ENCODE measurements at places on chromosomes 5 and 9.

GRCh38 chr9:113978725-113979342, 99.3 kb downstream of the AMBP start:
- no peak for DNase-seq

DNA sequence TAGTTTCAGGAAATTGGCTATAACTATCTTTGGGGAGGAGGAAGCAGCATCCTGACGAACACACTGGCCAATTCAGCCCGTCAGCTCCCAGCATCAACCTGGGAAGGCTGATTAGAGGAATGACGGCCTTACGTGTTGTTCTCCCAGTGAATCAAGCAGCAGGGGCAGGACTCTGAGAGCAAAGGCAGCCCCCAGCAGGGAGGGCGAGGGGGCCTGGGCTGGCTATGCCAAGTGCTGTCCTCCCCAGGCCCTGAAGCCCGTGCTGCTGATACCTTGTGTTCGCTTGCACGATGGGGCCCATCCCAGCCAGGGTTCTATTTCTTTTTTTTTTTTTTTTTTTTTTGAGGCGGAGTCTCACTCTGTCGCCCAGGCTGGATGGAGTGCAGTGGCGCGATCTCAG, 254.1 kb downstream of the FSTL4 start:
- DNase-seq, result no peak

GRCh38 chr5:1155191-1156032, 43.5 kb upstream of the SLC12A7 start:
- DNase-seq, result no peak

GRCh38 chr5:158451993-158452672, 593.2 kb upstream of the CLINT1 start:
- DNase-seq, result no peak

GRCh38 chr9:20619487-20620200, 2.7 kb downstream of the MLLT3 start:
- no peak for DNase-seq

GRCh38 chr9:5518937-5519319, 8.6 kb downstream of the PDCD1LG2 start:
- no peak for DNase-seq

GRCh38 chr5:10354048-10354872, 765 bp downstream of the MARCHF6 start:
- peak; percentile 36 for DNase-seq

GRCh38 chr5:34534523-34535103, 121.5 kb upstream of the RAI14 start:
- DNase-seq, result no peak

DNA sequence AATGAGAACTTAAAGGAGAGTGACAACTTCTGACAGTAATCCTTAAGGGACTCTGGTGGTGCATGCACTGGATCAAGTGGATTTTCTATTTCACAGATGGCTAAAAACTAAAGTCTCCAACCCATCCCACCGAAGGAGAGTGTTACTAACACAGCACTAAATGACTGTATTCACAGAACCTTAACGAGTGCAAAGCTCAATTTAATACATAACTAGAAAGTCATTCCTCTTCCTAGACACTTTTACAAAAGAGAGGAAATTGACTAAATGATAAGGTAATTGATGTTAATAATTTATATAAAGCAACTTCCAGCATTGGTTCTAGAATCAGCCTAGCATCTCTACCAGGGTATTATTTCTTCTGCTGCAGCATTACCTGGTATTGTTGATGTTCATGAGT, 189.8 kb downstream of the ADAMTS12 start:
- DNase-seq, result no peak

DNA sequence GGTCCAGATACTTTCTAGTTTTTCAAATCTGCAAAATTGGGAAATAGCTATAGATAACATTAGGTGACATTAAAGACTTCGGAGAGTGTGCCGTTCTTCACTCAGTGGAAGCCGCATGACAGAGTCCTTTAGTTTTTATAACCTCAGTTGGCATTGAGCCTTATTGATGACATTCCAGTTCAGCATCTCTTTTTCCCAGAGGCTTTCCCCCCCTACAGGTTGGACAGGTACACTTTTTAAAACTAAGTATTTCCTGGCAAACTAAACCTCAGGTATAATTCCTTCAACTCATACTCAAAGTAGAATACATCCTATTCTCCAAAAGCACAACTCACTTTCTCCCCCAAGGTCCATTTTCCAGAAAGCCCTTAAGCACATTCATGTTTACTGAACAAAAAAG, 58.7 kb downstream of the SLC46A2 start:
- no peak for DNase-seq

- no peak for DNase-seq
Observed at GRCh38 chr5:145775411-145775810, 59.7 kb downstream of the PRELID2 start.

- DNase-seq, result no peak
Observed at GRCh38 chr9:132401824-132402223, 4.8 kb downstream of the TTF1 start.

GRCh38 chr5:154505567-154505966, 27.5 kb upstream of the HAND1 start:
- no peak for DNase-seq

- no peak for DNase-seq
Observed at GRCh38 chr9:92164975-92165374, 49.8 kb upstream of the SPTLC1 start.

GRCh38 chr5:117892360-117892759, 1096.0 kb downstream of the DTWD2 start:
- DNase-seq, result no peak

GRCh38 chr5:136332223-136333015, 32.9 kb downstream of the TRPC7 start:
- DNase-seq, result no peak

DNA sequence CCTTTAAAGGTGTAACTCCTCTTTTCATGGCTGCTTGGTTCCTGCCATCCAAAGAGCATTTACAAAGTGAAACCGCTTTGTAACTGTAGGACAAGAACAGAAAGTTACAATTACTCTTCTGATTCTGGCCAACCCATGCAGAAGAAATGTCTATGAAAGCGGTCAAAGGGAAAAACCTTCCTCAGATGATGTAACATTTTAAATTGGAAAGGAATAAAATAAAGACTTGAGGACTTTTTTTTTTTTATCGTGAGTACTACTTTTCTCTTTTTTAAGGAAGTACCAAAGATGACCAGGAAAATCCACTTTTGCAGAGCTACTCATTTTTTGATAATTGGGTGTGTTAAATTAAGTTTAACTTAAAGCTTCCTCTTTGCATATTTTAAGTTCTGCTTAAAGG, 13.0 kb upstream of the C9orf72 start:
- no peak for DNase-seq

- no peak for DNase-seq
Observed at GRCh38 chr5:15492545-15492944, 7.4 kb upstream of the FBXL7 start.

- peak; percentile 37 for DNase-seq
Observed at GRCh38 chr9:33164138-33164809, 2.9 kb downstream of the B4GALT1 start.

DNA sequence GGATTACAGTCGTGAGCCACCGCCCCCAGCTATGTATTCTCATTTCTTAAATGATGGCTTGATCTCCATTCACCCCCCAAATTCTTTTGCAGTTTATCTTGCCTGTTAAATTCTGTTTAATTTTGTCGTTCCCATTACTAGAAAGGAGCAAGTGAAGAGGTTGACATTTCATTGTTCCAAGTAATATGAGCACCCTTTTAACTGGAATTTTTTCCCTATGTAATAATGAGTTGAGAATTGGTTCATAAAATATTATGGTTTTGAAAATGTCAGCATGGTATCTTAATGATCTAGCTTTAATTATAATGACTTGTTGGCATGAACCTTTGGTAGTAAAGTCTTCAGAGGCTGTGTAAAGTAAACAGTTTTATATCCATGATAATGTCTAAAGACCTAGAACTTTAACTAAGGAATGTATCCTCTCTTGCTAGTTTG, 37.4 kb downstream of the F2RL2 start:
- DNase-seq, result no peak

GRCh38 chr5:63128018-63128417, 549.4 kb downstream of the LRRC70 start:
- no peak for DNase-seq

DNA sequence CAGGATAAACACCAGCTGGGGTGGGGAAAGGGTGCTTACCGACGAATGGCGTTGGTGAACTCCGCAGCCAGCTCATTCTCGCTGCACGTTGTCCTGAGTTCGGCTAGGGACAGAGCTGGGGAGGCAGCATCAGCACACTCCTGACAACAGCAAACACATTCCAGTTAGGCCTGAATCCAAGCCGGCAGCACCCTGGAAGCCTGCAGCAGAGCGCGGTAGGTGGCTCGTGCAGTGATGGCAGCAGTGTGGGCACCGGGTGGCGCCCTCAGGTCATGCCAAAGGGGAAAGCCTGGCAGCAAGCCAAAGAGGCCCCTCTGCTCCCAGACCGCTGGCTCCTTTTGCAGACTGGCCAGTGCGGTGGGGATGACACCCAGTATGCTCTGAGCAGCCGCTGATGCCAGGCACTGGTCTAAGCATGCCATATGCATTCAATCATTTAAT, 66.9 kb downstream of the DCP2 start:
- no peak for DNase-seq

- no peak for DNase-seq
Observed at GRCh38 chr5:143030349-143030748, 260.2 kb downstream of the ARHGAP26 start.

GRCh38 chr5:79843450-79844388, 147.3 kb downstream of the MTX3 start:
- DNase-seq, result no peak

GRCh38 chr9:12680757-12681156, 12.4 kb upstream of the TYRP1 start:
- no peak for DNase-seq

DNA sequence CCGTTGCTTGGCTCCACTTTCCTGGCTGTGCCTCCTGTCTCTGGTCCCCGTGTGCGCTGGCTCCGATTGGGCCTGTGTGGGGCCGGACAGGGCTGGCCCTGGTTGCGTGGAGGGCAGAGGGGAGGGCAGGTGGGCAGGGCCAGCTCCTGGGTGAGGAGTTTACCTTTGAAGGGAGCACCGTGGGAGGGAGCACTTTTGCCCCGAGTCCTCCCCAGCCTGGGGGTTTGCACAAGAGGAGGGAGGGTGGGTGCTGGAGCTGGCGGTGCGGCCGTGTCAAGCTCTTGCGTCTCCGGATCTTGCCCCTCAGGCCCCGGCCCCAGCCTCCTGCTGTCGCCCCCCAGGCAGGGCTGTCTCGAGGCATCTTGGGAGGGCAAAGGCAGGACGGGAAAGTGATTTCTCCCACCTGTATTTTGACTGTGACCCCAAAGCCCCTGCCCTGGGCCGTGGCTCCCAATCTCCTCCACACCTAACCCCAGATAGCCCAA, 48.3 kb upstream of the EXOC3 start:
- no peak for DNase-seq

- peak; percentile 40 for DNase-seq
Observed at GRCh38 chr9:113523421-113524141, 60.1 kb downstream of the RGS3 start.

GRCh38 chr9:72843520-72844439, 109.1 kb downstream of the ALDH1A1 start:
- DNase-seq, result no peak

DNA sequence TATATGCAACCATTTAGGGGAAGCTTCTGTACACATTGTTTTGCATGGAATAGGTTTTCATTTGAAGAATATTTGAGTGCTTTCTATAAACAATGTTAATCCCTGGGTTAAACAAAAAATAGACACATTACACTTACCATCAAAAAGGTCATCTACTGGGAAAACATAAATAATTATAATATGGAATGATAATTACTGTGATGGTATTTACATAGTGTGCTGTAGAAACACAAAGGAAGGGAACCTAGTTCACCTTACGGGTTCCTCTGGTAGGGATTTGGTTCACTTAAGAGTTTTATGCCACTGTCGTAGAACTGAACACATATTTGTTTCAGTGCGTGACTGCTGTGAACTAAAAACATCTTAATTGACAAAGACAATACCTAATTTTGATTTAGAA, 44.9 kb downstream of the SLC44A1 start:
- no peak for DNase-seq

DNA sequence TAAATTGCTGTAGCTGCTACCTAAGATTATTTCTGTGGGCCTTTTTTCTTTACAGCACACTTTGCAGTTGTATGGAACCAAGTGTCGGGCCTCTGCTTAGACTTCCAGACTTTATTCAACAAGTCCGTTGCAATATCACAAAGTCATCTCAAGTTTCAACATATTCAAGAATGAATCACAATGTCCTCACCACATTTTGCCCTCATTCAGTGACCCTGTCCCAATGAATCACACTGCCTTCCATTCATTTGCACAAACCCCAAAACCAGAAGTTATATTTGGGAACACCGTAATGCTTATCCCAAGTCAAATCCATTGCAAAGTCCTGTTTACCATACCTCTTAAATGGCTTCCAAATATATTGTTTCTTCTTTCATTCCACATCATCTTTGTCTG, 439.6 kb downstream of the CSNK1G3 start:
- DNase-seq, result no peak

- DNase-seq, result no peak
Observed at GRCh38 chr9:22440841-22441240, 5.8 kb upstream of the DMRTA1 start.

DNA sequence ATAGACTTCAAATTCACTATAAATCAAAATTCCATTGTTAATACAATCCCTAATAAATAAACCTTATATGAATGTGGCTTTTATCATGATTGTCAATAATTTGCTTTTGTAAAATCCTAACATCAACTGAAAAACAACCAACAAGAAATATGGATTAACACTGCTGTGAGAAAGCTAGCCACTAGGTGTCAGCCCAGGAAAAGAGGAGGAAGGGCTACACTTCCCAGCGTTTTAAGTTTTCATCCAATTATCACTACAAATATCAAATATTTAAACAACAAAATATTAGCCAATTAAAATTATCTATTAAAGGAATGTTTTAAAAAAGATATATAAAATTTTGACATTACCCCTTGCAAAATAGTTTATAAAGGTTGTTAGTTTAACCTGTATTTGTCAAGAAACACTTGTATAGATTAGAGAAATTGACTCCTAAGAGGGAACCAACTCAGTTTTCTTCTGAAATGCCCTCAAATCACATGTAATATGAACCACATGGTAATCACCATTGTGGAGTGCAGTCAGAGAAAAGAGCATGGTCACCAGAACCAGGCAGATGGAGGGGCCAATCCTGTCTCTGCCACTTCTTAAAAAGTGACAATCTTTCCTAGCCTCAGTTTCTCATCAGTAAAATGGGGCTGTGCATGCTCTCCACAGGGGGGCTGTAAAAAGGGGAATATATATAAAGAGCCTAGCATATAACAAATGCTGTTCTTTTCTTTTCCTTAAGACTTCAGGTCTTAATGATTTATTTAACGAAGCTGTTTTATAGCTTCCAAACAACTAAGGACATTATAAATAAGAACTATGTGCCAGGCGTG, 188.2 kb downstream of the CRB2 start:
- no peak for DNase-seq

DNA sequence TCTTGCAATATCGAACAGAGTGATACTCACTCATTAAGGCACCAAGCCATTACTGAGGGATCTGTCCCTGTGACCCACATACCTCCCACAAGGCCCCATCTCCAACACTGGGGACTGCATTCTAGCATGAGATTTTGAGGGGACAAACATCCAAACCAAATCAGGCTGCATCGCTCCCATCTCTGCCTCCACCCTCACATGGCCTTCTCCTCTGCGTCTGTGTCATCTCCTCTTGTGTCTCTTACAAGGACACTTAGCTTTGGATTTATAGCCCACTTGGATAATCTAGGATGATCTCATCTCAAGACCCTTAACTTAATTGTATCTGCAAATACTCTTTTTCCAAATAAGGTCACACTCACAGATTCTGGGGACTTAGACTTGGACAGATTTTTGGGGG, 284.4 kb upstream of the DAP start:
- no peak for DNase-seq

GRCh38 chr9:129322641-129323375, 144.7 kb upstream of the IER5L start:
- no peak for DNase-seq

Measured in CD4-positive, alpha-beta T cell treated with Interferon gamma for 1 hour (primary cell).